GM04503 (cell line): ENCODE measurements at places on chromosomes 7 and 10.
A peak's percentile ranks its signal among the peaks of the same experiment; 100 is the strongest.

- no peak for DNase-seq
These were observed 6.5 kb downstream of the ATP5F1C start for GRCh38 chr10:7794251-7795026.

- DNase-seq = no peak
These were observed 176.1 kb downstream of the CHN2 start for GRCh38 chr7:29370531-29371314.

GRCh38 chr7:66362136-66362535 is 157.0 kb downstream of the TPST1 start:
- no peak for DNase-seq

DNA sequence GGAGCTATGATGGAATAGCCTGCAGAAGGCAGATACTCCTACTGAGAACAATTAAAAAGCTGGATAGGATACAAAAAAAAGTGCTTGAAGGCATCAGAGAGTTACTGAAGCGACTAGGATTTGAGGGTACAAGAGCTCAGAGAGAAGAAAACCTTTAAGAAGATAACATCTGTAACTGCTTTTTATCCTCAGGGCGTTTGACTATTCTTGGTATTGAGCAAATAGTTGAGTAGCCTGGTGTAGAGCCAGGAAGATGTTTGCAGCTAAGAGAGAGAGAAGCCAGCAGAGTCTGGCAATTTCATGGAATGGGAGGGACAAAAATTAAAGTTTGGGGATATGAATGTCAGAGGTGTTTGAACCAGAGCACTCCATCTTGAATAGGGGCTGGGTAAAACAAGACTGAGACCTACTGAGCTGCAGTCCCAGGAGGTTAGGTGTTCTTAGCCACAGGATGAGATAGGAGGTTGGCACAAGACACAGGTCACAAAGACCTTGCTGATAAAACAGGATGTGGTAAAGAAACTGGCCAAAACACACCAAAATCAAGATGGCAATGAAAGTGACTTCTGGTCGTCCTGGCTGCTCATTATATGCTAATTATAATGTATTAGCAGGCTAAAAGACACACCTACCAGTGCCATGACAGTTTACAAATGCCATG is 428.8 kb downstream of the SH2D4B start:
- DNase-seq = no peak

DNA sequence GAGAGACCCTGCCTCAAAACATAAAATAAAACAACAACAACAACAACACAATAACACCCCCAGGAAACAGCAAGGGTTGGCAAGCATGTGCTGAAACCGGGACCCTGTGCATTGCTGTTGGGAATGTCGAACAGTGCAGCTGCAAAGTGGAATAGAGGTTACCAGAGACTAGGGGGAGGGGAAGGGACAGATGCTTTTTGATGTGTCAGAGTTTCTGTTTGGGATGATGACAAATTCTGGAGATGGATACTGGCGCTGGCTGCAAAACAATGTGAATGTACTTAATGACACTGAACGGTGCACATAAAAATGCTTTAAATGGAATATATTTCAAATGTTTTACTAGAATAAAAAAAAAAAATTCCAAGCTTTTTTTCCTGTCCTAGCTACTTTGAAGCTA is 241.8 kb downstream of the TEX36 start:
- DNase-seq = peak; percentile 1

DNA sequence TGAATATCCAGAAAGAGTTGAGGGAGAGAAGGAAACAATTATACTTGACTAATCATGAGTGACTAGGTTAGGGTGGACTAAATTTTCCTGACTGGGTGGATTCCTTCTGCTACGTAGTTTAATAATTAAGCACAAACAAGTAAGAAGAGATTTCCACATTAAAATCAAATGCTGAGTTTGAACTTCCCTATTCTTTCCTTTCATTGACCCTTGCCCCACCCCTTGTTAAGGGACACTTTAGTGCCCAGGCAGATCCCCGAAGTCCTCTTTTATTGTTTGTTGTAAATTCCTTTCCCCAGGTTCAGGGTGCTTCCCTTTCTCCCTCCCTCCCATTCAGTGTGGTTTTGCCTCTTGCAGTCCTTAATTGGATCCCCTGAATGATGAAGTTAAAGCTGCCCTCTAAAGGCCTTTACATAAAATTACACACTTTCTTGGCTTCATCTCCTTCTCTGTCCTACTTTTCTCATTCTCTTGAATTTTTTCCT is 8.8 kb upstream of the SPAM1 start:
- DNase-seq = no peak

- DNase-seq = no peak
These were observed 1.6 kb upstream of the ADARB2 start for GRCh38 chr10:1738950-1739349.

DNA sequence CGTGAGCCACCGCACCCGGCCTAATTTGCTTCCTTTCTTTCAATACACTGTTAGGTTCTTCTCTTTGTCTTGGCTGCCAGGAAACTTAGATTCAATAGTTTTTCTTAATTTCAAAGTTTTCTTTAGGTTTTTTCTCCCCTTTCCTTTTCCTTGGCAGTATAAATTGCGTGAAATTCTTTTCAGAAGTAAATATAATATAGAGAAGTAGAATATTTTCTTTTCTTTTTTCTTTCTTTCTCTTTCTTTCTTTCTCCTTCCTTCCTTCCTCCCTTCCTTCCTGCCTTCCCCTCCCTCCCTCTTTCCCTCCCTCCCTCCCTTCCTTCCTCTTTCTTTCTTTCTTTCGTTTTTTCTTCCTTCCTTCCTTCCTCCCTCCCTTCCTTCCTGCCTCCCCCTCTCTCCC is 1.7 kb downstream of the LRGUK start:
- DNase-seq = no peak

- no peak for DNase-seq
These were observed 830 bp downstream of the MET start for GRCh38 chr7:116672596-116673456.

DNA sequence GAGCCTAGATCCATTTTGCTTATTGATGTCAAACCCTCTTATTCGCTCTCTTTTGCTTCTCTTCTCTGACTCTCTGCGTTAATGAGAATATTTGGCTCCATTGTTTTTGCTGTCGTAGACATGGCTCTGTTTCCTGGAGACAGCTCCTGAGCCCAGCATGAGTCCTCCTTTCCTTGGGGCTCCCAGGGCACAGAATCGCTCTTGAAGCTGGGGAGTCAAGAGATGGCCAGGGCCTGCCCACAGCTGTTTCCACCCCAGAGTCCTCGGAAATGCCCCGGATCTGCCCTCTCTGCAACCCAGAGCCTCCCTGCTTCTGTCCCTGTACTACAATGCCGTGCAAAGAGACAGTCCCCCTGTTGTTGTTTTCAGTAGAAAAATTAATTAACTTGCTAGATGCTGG is 566.7 kb upstream of the FOXK1 start:
- no peak for DNase-seq

DNA sequence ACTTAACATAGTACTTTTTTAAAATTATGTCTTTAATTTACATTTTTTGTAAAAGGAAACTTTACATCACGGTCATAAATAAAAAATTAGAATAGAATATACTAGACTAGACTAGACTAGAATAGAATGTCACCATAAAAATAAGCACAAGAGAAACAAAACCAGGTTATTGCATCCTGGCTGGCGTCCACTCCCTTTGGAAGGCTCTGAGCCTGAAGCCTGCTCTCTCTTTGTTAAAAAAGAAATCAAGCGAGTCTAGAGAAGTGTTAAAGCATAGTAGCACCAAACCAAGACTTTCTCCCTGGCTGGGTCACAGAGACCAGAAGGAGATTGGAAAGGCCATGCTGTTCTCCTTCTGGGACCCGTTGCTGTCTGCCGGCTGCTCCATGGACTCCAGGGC is 104.6 kb downstream of the C10orf105 start:
- no peak for DNase-seq

DNA sequence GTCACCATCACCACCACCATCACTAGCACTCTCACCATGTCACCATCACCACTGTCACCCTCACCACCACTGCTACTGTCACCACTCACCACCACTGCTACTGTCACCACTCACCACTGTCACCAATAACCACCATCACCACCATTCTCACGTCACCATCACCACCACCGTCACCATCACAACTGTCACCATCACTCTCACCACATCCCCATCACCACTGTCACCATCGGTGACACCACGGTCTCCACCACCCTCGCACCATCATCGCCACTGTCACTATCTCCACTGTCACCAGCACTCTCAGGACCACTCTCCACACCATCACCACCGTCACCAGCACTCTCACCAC is 130.4 kb downstream of the MAD1L1 start:
- no peak for DNase-seq

DNA sequence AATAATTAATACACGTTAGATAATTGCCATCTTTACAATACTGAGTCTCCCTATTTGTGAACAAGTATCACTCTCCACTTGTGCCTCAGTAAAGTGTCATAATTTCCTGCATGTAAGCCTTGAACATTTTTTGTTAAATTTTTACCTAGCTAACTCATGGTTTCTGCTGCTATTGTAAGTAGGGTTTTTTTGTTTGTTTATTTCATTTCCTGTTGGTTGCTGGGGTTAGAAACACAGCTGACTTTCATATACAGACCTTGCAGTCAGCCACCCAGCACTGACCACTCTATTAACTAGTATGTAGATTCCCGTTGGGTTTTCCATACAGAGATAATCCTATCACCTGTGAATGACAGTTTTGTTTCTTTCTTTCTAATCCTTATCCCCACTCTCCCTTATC is 133.3 kb downstream of the MPP7 start:
- DNase-seq = no peak

DNA sequence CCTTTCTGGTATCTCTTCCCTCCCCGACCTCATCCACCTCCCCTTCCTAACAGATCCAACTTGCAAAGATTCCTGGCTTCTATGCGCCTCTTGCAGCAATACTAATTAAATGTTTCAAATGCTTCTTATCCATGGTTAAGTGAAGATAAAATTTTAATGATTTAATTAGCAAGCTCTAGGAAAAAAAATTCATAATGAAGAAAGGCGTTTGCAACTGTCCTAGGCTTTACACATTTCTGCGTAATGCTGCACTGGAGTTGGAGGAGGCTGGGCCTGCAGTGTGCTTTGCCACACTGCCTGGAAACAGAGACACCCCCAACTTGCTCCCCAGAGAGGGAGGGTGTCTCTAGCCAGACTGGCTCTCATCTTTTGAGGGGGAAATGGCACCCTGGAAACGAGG is 123.9 kb upstream of the CARD11 start:
- DNase-seq = no peak

- no peak for DNase-seq
These were observed 33.3 kb downstream of the GET4 start for GRCh38 chr7:909358-910329.

GRCh38 chr7:26329520-26330255 is 38.0 kb downstream of the SNX10 start:
- no peak for DNase-seq

DNA sequence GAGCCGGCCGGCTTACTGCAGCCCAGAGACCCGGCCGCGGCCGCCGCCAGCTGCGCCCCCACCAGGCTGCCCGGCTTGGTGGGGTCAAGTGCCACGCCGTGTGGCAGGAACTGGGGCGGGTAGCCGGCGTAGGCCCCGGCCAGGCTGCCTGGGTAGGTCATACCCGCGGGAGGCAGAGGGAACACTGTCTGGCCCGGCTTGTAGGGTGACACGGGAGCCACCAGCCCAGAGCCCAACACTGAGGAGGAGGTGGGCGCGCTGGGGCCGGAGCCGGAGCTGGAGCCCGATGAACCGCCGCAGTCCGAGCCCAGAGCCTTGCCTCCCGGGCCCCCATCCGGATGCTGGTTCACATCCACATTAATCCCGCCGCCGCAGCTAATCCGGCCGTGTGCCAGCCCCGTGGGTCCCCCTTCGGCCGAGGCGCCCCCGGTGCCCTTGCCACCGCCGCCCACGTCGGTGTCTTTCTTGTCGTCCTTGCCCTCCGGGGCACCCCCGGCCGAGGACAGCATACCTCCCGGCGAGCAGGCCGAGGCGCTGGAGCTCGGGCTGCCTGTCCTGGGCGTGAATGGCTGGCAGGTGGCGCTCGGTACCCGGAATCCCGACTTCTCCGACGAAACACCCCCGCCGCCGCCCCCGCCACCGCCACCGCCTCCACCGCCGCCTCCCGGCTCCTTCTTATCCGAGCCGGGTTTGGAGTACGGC is 2.0 kb downstream of the ZNF503 start:
- DNase-seq = no peak

- DNase-seq = no peak
These were observed 266.1 kb upstream of the KLF6 start for GRCh38 chr10:4051011-4051640.

DNA sequence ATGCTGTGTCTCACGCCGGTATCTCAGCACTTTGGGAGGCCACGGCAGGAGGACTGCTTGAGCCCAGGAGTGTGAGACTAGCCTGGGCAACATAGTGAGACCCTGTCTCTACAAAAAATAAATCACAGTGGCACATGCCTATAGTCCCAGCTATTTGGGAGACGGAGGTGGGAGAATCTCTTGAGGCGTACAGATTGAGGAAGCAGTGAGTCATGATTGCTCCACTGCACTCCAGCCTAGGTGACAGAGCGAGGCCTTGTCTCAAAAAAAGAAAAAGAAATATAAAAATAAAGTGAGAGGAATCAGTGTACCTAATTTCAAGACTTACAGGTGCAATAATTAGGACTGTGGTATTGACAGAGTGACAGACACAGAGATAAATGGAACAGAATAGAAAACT is 23.9 kb downstream of the SLC25A40 start:
- DNase-seq = no peak
